ENCODE measurements at places on chromosomes 3 and 15.

DNA sequence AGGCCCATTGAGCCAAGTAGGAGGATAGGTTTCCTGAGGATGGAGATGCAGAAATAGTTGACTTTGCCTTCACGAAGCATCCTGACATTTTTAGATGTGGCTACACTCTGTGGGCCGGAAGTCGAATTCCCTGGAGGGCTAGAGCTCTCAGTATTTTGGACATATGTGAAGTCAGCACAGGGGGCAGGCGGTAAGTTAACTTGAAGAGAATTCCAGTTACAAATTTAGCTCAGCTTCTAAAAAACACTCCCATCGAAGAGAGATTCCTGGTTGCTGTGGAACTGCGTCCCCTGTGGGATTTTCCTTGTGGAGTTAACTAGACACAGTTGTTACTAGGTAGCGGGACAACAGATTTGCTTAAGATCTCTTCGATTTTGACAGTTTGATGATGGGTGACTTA lies 161.9 kb upstream of the RGMA start:
- DNase-seq = no peak

- DNase-seq = peak; percentile 95
These were observed 56.6 kb downstream of the P3H2 start for GRCh38 chr3:190064112-190064511.

GRCh38 chr3:132289316-132289715 lies 27.9 kb upstream of the ACP3 start:
- no peak for DNase-seq

GRCh38 chr15:59290295-59291212 lies 82.1 kb downstream of the MYO1E start:
- DNase-seq = no peak

DNA sequence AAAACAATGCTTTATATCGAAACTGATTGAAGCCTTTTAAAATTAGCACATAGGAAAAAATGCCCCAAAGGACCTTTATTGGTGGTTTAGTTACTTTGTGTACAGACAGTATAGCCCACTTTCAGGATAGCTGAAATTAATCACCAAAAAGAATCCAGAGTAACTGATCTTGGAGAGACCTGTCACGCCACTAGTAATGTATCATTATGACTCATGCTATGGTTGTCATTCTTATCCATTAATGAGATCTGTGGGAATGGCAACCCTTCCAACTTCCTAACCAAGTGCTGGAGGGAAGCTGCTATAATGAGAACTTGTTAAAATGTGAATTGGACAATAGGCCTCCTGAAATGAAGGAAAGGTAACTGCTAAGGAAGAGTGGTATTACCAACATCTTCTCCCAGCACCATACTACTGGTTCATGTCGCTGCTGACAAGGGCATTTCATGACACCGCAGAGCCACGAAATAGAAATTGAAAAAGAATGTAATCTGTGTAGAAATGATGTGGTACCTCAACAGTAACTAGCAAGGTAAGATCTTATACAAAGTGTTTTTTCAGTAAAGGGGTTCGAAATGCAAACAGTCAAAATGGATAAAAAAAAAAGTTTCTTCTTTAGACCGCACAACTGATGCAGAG lies 7.1 kb upstream of the EMC4 start:
- DNase-seq = peak; percentile 31

DNA sequence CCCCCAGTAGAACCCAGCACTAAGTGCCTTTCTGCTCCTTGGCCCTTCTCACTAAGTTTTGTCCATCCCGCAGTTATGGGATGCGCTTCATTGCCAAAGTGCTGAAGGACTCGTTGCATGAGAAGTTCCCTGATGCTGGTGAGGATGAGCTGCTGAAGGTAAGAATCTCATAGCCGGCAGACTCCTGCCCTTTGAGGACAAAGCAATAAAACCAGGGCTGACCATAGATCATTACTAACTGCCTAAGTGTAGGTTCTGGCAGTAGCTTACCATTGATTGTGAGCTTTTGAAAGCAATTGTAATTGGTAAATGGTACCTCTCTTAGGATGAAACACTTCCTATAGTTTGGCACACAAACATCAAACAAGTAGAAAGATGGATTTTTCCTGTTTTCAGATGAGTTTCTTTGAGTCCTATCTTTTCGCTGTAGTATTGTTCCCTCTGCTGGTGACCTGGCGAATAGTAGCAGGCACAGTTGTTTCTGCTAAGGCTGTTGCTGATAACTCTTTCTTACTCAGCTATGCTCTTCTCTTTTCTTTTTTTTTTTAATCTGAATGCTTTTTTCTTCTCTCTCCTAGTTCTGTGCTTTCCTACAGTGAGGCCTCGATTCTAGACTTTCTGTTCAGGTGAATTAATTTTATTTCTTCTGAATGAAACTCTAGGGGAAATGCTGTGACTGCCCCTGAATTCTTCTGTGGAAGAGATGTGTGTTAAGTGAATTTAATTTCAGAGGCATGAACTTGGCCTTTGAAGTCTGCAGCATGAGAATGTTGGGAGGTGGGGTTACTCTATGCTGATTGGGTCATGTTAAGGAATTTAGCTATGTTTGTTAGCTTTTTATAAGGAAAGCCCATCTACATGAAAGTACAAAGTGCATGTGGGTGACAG lies 47.4 kb upstream of the CRTC3 start:
- peak; percentile 66 for DNase-seq

- no peak for DNase-seq
These were observed 222.4 kb downstream of the CACNA2D3 start for GRCh38 chr3:54344601-54345231.

GRCh38 chr3:105584003-105584790 lies 217.5 kb downstream of the ALCAM start:
- no peak for DNase-seq

GRCh38 chr3:99111235-99111634 lies 209.7 kb upstream of the DCBLD2 start:
- peak; percentile 56 for DNase-seq

GRCh38 chr3:24582431-24583403 lies 88.1 kb upstream of the THRB start:
- no peak for DNase-seq

DNA sequence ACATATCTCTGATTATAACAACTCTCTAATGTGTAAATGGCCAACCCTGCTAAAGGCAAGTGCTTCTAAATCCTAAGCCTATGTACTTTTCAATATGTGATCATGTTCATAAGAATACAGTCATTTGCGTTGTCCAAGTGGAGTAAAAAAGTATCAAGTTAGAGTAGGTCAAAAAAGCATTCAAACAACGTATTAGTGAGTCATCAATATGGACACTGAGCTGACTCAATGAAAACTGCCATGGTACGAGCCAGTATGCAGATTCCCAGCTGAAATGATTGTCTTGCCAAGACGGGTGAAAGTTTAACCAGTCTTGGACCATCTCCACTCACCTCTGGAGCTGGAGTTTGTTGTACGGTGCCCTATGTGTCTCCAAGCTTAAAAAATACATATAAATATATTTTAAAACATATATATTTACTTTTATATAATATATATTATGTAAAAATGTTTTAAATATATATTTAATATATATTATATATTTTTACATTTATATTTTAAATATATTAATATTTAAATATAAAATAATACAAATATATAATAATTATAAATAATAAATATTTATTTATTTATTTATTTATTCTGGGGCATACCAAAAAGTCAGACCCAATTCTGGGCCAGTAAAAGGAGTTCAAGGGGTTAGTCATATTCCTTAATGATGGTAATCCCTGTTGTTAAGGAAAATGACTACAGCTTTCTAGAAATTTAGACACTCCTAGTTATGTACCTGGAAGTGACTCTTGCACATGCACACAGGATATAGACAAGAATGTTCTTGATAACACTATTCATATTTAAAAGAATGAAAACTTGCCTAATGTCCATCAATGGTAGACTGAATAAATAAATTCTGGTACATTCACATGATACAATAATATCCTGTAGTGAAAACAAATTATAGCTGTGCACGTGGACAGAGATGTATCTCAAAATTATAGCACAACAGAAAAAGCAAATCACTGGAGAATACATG lies 27.2 kb downstream of the PLSCR4 start:
- DNase-seq = peak; percentile 34

DNA sequence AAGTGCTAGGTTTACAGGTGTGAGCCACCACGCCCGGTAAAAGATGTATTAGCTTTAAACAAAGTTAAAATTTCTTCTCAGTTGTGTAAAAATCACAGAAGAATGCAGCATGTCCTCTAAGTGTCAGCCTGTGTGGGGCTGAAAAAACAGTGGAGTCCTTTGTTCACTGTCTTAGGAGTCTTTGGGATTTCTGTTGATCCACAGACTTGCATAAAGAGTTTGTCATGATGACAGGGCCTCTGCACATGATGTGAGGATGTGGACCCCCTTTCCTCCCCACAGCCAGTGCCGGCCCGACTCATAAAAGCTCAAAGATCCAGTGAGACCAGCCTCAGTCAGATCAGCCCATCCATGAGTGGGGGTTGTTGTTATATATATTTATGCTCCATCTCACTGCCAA lies 49.0 kb upstream of the GOLGA8J start:
- no peak for DNase-seq

DNA sequence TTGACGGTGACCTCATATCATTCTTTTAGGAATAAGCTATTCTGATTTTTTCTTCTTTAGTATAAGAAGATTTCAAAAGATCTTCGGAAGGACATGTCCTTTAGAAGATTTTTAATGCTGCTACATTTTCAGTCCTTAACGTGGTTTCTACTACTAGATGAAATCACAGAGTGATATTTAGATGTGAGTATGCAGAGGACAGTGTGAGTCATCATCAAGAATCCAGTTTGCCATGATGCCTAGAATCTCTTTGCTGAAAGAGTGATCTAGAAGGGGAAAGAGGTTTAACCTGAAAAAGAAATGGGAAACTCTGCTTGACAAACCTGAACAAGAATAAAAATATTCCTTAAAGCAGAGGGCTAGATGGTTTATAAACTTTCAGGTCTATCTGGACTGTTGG lies 43.2 kb downstream of the SLC7A14 start:
- peak; percentile 71 for DNase-seq

- DNase-seq = no peak
These were observed 48.6 kb downstream of the SHOX2 start for GRCh38 chr3:158057666-158058065.

- no peak for DNase-seq
These were observed 1.6 kb upstream of the SUCNR1 start for GRCh38 chr3:151871639-151872468.

- peak; percentile 83 for DNase-seq
These were observed 45.8 kb downstream of the MITF start for GRCh38 chr3:69784954-69785514.

Data from IMR-90 (cell line).